ENCODE measurements at places on chromosomes 1 and 21.

DNA sequence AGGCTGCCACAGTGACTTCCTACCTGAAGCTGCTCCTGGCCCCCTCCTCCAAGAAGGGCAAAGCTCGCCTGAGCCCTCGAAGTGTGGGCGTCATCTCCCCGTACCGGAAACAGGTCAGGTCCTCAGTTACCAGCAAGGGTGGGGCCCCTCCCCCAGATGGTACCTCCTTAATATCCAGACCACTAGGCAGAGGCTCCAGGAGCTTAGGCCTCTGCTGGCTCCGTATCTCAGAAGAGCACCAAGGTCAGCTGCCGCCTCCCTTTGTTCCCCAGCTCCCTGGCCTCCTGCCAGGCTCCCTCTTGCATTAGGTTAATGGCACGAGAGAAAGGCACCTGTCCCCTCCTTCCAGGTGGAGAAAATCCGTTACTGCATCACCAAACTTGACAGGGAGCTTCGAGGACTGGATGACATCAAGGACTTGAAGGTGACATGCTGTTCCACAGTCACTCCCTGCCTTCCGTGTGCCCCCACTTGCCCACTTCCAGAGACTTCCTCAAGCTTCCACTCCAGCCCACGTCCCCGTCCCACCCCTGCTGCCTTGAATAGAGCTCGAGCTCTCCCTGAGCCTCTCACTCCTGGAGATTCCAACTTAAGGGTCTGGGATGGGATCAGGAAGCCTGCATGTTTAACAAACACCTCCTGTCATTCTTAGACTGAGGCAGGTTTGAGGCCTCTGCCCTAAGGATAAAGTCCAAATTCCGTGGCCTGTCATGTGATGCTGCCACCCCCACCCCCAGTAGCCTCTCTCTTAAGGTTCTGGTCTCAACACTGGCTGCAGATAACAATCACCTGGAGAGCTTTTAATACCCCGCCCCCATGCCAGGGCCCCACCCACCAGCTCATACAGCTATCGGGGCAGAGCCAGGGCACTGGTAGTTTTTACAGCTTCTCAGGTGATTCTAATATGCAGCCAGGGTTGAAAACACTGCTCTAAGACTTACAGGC, 8.3 kb downstream of the RHOC start:
- no peak for DNase-seq

DNA sequence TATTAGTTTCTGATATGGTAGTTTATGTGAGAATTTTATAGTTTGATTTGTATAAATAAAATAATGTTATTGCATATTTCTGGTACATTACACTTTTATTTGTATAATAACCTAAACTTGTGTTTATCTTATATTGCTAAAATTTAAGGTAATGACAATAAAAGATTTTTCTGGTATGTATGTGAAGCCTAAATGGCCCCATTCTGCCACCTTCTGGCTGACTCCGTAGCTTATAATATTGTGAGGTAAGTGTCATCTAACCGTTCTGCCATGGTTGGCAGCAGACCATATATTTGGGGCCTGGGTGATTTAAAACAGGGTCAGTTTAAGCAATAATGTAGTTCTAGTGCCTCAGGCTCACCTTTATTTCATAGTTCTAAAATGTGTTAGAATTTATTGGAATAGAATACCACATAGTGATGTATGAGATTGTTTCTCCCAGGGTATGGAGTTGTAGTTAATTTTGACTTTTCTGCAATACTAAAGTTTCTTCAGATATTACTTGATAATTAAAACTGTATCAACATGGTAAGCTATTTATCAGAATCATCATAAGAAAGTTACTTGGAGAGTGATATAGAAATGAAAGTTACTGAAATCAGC, 21.2 kb upstream of the PRKACB start:
- no peak for DNase-seq

DNA sequence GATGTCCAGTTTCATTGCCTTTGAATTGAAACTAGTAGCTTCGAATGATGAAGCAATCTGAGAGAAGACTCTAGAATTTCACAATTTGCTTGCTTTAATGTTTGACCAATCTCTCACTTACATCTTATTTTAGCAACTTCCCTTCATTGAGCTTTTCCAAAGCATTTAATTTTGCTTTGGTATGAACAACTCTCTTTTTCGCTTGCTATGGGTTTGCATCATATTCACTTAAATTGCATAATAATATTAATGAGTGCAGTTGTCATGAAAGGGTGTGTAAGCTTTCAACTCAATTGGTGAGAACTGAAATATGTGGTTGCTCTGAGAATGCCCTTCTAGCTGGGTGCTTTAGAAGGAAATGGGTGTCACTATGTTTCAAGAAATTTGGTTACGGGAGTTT, 309.2 kb downstream of the HLX start:
- DNase-seq = no peak

- DNase-seq = peak; percentile 78
These were observed at the start of gene TTC4 for GRCh38 chr1:54715493-54716298. Gene TTC4 (plus strand): TSS chr1:54715861. CDS start chr1:54715909, 48 bp downstream.

DNA sequence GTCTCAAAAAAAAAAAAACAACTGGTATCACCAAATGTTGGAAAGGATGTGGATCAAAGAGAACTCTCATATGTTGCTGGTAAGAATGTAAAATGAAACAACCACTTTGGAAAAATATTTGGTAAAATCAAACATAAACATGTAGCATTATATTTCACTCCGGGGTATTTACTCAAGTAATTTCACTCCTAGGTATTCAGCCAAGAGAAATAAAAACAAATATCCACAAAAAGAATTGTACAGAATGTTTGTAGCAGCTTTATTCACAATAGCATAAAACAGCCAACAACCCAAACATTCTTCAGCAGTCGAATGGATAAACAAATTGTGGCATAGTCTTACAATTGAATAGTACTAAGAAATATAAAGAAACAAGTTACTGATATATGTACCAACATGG, 32.4 kb upstream of the ZSWIM5 start:
- DNase-seq = no peak
